ENCODE measurements at places on chromosomes 13 and 19.

DNA sequence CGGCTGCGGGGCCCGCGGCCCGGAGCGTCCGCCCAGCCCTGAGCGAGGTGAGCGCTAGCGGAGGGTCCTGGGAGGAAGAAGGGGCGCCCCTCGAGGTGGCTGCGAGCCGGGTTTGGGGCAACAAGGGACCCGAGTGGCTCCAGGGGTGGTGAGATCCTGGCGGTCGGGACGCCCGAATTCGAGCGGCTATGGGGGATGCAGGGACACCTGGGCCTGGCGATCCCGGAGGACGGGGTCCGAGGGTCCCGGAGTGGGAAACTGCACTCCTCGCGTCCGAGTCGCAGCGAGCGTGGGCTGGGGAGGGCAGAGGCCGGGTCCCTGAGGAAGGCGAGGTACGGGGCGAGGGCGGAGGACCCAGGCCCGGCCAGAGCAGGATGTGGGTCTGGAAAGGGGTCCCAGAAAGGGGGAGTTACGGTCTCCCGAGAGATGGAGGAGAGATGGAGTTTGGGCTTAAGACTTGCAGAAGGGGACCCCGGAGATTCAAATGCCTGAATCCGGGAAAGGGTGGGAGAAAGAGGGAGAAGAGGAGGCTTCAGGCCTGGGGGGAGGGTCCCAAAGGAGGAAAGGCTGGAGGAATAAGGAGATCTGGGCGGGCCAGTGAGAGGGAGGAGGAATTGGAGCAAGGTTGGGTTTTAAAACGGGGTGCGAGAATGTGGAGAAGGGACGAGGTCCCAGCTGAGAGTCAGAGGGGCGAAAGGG is 542 bp downstream of the CACNG7 start:
- no peak for DNase-seq

GRCh38 chr13:27283906-27284493 is 13.4 kb downstream of the RASL11A start:
- DNase-seq = no peak

DNA sequence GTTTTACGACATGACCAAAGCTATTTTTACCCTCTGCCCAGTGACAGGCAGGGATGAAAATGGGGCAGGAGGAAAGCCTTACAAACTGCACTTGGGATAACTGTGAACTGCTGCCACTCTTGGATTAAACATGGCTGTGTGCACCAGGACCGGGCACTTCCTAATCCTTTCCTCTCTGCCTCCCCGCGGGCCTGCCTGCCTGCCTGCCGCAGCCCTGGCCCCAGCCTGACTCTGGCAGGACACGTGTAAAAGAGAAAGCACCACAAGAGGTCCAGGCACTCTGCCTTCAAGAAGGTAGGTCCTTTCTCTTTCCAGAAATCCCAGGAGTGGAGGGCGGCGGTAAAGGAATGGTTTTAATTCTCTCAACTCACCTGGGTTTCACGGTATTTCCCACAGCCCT is 4.8 kb downstream of the TSHZ3 start:
- DNase-seq = no peak

DNA sequence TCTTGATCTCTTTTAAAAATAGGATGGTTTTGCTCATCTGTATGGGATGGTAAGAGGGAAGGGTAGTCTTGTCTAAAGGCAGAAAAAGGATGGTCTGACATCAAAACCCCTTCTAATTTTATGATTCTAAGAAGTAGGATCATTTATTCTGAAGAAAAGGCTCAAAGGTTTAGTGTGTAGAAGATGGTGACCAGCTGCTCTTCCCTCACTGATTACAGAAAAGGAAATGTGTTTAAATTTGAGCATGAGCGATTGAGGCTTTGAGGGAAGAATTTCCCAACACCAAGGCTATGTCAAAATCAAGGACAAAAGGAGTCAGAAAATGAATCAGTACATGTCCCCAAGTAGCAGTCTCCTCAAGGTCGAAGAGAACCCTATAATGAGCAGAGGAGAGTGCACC is 909.8 kb downstream of the EFNB2 start:
- DNase-seq = no peak

DNA sequence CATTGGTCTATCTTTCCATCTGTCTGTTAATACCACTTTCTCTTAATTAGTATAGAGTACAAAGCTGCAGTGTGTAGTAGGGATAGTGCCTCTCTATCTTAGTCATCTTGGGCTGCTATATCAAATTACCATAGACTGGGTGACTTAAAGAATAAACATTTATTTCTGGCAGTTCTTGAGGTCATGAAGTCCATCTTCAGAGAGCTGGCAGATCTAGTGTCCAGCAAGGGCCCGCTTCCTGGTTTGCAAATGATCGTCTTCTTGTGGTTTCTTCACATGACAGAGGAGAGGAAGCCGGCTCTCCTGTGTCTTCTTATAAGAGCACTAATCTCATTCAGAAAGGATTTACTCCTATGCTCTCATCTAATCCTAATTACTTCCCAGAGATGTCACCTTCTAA is 6.1 kb downstream of the ZNF700 start:
- no peak for DNase-seq

GRCh38 chr19:1213391-1214286 is 8.1 kb downstream of the STK11 start:
- no peak for DNase-seq

DNA sequence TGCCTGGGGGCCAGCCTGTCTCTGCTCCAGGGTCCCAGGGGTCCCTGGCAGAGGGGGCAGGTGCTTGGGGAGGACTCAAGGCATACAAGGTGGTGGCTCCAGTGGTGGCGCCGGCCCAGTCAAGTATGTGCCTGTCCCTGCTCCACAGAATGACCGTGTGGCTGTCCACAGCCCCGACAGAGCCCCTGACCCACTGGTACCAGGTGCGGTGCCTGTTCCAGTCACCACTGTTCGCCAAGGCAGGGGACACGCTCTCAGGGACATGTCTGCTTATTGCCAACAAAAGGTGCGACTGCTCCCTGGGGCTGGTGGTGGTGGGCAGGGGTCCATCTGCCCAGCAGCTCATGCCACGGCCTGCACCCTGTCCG is 8.2 kb downstream of the YIPF2 start:
- no peak for DNase-seq

GRCh38 chr13:23159760-23160637 is 20.8 kb upstream of the SGCG start:
- DNase-seq = no peak

DNA sequence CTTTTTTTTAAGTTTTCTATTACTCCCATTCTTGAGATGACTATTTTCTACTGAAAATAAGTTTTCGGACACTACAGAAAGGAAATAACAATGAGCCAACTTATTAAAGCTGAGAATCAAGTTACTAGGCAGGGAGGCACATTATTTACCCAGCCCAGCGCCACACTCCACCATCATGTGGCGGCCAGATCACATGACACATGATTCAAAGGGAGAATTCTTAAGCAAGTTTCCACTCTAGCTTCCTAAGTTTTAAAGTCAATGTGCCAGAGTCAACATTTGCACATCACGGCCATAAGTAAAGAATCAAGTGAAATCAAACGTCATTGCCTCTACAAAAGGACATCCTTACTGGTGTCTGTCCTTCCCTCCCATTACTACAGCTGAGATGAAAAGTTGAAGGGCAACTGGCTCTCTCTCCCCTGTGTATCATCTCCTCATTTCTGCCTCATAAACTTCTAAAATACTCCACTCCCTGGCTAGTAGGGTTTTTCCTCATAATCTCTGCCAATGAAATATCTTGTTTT is 81.7 kb downstream of the KLF12 start:
- DNase-seq = no peak

- DNase-seq = no peak
Measured at GRCh38 chr13:99226513-99226912, 25.9 kb downstream of the UBAC2 start.

- no peak for DNase-seq
Measured at GRCh38 chr19:11697284-11697855, 41.4 kb downstream of the ZNF823 start.

DNA sequence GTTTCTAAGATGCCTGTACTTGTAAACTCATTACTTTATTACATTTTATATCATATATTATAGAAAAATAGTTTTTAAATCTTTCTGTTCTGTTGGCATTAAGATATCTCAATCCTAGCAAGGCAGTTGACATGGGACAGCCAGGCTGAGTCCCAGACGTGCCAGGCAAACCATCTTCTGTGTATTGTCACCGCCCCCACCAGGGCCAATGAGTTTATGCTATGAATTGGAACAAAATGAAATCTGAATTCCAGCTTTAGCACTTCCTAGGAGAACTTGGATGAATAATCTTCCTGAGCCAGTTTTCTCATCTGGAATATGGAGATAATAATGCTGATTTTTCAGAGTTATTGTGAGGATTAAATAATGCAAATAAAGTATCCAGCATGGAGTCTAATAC is 79.9 kb upstream of the GSX1 start:
- DNase-seq = no peak

DNA sequence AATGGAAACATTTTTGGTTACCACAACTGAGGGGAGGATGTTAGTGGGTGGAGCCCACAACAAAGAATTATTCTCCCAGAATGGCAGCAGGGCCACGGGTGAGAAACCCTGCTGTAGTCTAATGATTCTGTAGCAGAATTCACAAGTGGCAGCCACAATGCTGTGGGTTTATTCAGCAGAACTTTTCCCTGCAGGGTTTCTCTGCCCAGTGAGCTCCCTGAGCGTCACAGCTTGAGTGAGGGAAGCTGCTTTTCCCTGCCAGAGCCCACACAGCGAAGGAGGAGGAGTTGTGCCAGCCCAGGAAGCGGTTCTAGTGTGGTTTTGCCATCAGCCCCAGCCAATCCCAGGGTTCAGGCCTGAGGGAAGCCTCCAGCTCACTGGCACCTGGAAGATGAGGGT is 4.4 kb downstream of the ATP12A start:
- no peak for DNase-seq

DNA sequence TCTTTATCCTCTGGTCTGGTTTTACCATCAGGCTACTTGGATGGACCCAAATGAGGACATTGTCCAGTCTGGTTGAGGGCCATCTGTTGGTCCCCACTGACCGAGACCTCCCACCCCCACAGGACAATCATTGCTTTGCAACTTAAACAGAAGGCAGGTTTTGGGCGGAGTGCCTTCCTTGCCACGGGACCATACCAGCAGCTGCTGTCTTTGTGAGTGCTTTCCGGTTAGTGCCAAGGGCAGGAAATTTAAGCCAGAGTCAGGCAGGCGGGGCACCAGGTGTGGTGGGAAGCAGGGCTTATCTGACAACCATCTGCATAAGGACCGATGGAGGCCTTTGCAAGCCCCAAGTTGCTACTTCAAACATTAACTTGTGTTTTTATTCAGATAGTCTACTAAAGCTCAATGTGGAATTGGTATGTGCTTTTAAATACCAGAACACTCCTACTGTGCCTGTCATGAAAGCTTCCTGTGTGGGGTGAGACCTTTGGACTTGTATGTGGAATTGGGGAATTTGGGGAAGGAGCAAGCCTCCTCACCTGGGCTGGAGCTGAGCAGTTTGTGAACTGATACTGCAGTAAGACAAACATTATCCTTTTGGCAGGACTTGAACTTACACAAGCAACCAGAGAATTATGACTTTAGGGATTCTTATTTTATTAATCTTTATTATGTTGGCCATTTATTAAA is 39.3 kb upstream of the UBE2L5 start:
- no peak for DNase-seq

DNA sequence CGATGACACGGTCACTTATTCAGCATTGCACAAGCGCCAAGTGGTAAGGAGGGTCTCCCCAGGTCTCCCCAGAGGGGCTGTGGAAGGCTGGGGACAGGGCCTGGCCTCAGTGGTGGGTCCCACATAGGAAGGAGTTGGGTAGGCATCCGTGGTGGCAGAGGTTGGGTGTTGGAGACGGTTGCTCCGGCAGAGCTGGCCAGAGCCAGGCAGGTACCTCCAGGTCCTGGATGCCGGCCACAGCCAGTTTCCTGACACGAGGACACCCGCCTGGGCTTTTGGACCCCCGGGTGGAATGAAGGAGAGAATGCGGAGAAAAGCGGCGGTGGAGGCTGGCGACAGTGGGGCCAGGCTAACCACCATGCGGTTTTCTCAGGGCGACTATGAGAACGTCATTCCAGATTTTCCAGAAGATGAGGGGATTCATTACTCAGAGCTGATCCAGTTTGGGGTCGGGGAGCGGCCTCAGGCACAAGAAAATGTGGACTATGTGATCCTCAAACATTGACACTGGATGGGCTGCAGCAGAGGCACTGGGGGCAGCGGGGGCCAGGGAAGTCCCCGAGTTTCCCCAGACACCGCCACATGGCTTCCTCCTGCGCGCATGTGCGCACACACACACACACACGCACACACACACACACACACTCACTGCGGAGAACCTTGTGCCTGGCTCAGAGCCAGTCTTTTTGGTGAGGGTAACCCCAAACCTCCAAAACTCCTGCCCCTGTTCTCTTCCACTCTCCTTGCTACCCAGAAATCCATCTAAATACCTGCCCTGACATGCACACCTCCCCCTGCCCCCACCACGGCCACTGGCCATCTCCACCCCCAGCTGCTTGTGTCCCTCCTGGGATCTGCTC is 1.3 kb upstream of the FFAR1 start:
- DNase-seq = no peak

- no peak for DNase-seq
Measured at GRCh38 chr13:57748096-57748495, 116.6 kb downstream of the PCDH17 start.

DNA sequence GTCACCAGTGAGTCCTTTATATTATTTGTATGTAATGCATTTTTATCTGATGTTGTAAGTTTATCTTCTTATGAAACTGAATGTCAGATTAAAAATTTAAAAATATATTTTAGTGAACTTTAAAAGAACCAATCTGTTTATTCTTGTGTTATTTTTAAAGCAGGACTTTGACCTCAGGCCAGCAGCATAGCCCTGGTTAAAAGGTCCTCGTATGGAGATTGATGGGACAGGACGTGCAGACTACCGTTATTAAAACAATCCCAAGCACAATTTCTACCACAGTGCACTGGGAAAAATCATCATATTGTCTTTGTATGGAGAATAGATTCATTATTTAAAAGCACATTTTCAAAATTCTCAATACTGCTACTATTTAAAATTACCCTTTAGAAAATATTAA is 573.8 kb upstream of the ARGLU1 start:
- DNase-seq = no peak

DNA sequence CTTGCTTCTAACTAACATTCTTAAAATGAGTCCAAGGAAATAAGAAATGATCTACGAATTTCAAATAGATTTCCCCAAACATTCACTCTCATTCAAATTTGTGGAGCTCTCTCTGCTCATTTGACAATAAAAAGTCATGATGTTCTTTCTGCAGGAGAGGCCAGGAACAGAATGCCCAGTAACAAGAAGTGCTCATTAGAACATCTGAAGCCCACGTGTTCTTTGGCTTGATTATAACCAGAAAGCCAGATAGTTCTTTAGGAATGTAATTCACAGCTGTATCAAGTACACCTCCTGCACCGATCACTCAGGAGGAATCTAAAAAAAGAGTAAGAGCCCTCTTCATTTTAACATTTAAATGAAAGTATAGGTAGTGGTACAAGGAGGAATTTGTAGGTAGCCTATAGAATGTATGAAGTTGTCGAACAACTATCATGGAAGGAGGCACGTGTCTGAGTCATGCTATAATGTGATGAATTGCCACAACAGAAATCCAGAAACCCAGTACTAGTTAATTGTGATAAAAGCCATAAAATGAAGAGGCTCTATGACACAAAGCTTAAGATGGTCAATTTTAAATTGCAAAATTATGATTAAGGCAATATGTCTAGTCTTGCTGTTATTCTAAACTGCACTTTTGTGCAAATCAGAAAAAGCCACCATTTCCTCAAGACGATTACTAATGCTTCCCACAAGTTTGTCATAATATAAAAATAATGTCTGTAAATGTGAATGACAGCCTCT is 12.8 kb downstream of the MEDAG start:
- no peak for DNase-seq

GRCh38 chr13:71368336-71368735 is 498.7 kb downstream of the DACH1 start:
- no peak for DNase-seq

- DNase-seq = no peak
Measured at GRCh38 chr13:98344392-98344791, 167.3 kb upstream of the RNF113B start.
